ENCODE measurements at places on chromosomes 12 and 14.

GRCh38 chr12:80912901-80913770, 24.6 kb downstream of the LIN7A start:
- DNase-seq: no peak

- no peak for DNase-seq
These were observed 121.7 kb downstream of the ZNF664 start for GRCh38 chr12:124094733-124095132.

DNA sequence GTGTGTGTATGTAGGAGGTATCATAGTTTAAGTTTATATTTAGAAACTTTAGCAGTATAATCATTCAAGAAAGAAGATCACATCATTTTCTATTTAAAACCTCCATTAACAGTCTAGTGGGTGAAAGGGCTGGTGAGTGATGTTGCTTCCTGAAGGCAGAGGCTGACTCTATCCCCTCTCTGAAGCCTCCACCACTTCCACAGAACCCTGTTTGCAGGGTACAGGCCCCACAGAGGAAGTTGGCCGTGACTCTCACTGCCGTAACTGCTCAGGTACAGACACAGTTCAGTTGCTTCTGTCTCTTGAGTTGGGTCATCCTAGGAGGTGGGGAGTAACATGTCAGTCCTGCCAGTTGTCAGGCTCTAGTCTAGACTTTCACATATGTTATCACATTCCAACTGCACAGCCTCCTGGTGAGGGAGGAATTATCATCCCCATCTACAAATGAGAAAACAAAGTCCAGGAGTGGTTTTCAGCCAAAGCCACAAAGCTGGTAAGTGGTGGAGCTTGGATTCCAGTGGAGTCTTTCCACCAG, 31.5 kb downstream of the CFL2 start:
- DNase-seq: no peak

DNA sequence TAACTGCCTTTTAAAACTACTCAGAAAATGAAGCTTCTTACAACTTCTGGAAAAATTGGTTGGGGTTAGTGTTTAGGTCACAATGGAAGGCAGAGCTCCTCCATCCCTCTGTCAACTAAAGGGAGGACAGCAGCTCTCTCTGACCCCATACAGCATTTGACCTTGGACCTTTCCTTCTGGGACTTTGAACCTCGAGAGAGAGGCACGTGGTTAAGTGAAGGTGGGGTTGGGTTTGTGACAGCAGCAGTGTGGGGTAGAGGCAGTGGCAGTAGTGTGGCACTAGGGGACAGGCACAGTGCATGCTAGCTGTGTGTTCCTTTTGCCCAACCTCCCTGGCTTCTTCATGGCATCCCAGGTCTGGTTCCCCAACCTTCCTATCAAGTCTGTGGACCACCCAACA, 9.4 kb upstream of the C12orf75 start:
- DNase-seq: no peak

- DNase-seq: no peak
These were observed 19.7 kb upstream of the FGD4 start for GRCh38 chr12:32379667-32380066.

- no peak for DNase-seq
These were observed 6.1 kb downstream of the A2ML1 start for GRCh38 chr12:8828257-8829124.

DNA sequence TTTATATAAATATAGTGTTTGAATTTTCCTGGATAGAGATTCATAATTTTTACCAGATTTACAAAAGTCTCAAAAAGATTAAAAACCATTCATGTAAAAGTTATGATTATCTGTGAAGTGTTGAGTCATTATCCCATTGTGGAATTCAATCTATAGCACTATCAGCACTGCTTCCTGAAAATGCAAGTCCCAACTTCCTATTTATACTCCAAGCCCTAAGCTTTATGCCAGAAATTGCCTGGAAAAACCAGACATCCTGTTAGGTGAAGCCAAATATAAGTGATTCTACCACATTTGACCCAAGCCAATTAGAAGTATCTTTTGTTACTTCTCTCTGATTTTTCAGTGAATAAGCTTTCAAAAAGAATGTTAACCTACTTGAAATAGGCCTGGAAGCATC, 129.1 kb downstream of the GPR135 start:
- no peak for DNase-seq

GRCh38 chr14:93906341-93907329, 20.5 kb upstream of the FAM181A start:
- DNase-seq: no peak

DNA sequence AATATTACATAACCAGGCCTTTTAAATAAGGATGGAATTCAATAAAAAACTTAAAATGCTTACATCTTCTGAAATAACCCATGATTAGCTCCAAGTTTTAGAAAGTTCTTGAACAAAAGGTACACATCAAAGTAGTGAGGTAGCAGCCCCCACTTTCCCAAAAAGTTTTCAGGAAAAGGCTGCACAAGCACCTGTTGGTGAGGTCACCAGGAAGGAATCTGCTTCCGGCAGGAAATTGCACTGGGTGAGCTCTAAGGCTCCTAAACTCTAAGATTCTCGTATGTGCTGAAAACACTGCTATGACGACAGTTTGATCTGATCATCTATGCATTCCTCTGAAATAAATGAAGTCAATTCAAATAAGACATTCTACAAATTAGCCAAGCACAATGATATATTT, 34.3 kb upstream of the TTC7B start:
- DNase-seq: no peak

DNA sequence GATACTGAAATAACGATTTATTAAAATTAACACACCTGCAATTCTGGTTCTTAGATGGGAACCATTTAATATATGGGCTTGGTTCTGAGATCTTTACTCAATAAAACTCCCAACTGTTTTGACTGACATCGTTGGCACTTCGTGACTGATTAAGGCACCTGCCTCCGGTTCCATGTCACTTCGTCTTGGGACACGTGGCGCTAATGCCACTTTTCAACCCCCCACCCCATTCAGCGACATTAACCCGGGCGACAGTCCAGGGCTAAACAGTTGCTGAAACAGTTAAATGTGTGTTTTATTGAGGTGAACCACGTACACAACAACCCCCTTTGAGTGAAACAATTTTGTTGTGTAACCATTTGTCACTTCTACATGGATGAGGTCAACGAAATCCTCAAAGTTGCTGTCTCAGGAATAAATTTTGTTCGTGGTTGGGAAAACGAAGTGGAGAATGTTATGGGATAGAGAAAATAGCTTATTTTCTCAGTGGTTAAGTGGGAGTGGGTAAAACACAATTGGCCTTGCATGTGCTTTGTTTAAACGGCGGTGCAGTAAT, 9.9 kb upstream of the SLC38A2 start:
- no peak for DNase-seq

DNA sequence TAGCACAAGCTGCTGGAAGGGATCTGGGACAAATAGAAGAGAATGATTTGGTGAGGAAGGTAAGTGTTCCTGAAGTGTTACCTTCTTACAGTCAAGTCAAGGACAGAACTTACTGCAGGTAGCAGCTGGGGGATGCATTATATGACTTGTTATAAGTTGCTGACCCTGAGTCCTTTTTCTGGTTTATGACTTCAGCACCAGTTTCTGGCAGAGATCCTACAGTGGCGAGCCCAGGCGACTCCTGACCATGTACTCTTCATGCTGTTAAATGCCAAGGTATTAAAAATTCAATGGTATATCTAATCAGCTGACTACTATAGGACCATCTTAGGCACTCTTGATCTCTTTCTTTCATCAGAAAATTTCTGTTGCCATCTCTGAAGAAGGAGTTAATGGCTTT, 45.1 kb upstream of the ATF1 start:
- no peak for DNase-seq

DNA sequence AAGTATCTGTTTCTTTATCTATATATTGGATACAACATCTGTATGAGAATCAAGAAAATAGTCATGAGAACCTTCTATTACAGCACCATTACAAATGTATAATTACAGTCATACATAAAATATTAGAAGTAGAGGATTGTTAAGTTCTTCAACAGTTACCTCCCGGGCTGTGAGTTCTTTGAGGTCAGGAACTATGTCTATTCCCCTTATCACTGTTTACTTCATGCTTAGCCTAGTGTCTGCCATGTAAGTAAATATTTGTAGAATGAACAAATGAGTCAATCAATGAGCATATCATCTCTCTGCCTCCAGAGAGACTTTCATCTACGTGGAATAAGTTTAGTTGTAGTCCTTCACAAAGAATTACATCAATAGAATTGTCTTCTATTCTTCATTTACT, 47.2 kb downstream of the PUS7L start:
- DNase-seq: no peak

- no peak for DNase-seq
These were observed 3.8 kb downstream of the MCRS1 start for GRCh38 chr12:49563951-49564685.

DNA sequence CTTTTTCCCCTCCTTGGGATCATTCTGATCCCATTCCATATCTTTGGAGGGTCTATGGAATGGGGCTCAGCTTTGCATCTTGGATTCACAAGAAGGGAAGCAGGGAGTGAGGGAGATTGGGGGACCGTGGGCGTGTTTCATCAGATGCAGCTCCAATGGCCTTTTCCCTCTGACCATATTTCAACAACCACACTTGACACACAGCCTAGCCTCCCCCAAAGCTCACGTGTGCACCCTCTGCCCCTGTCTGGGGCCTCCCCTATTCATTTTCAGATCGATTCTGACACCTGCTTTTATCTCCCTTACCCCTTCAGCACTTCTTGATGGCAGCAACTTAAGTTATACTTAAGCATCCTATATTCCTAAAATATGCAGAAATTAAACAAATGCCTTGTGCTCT, 126.6 kb downstream of the CHST11 start:
- DNase-seq: no peak

- DNase-seq: no peak
These were observed 5.1 kb upstream of the MED13L start for GRCh38 chr12:116282371-116283286.

DNA sequence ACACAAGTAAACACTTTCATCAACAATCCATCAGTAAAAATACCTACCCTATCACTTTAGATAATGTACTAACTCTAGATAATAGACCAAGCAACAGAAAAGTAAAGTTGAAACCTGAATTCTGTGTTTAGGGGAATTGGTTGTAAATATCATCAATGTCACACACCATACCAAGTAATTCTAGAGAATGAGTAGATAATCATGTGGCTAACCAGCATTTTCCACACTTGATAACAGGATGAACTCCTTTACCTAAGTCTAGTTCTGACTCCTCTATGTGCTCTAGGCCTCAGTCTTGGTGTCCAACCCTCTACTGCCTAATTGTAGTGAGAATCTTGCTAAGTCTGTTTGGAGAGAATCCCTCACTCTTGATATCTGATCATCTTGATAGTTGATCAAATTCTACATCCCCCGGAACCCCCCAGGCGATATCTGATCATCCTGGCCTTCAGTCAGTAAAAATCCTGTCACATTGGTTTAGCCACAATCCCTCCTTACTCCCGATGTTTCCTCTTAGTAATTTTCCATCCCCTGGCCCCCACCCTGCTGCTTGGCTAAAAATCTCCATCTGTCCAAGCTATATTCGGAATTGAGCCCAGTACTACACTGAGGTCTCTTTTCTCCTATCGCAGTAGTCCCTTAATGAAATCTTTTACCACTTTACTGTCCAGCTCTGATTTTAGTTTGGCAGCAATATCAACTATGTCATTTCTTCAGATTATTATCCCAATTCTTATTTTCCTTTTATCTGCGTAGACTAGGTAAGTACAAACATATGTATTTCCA, 3.4 kb upstream of the SLCO1A2 start:
- DNase-seq: no peak

DNA sequence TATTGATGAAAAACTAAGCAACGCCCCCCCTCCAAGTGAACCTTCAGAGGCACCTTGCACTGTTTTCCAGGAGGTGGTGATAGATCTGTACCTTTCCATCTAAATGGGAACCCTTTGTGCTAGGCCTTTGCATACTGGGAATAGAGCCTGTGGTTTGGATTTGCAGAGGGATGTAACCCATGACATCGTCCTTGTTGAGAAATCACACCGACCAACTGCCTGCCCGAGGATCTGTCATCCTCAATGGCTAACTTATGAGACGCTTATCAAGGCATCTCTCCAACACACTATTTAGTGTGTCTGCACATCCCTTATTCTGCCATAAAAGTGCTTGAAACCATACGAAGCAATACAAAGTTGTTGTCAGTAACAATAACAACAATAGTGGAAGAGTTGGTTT, 22.9 kb downstream of the NTN4 start:
- no peak for DNase-seq

- DNase-seq: no peak
These were observed 2.7 kb downstream of the CD4 start for GRCh38 chr12:6791931-6792520.

- DNase-seq: no peak
These were observed 70.0 kb downstream of the PLEKHG3 start for GRCh38 chr14:64774272-64774671.

DNA sequence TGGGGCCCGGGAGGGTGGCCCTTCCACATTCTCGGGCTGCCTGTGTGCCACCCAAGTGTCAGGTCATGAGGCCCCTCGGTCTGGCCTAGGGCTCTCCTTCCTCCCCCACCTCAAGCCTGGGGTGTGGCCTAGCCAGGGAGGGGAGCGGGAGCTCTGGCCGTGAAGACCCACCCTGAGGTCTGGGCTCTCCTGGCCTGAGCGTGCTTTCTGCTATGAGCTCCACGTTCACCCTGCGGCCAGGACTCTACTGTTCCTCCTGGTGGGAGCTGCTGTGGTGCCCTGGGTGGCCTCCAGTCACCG, 12.0 kb downstream of the PACS2 start:
- DNase-seq: no peak

GRCh38 chr14:103517721-103518421, 4.8 kb downstream of the CKB start:
- no peak for DNase-seq

- no peak for DNase-seq
These were observed 31.0 kb upstream of the SLC38A1 start for GRCh38 chr12:46299851-46300250.

DNA sequence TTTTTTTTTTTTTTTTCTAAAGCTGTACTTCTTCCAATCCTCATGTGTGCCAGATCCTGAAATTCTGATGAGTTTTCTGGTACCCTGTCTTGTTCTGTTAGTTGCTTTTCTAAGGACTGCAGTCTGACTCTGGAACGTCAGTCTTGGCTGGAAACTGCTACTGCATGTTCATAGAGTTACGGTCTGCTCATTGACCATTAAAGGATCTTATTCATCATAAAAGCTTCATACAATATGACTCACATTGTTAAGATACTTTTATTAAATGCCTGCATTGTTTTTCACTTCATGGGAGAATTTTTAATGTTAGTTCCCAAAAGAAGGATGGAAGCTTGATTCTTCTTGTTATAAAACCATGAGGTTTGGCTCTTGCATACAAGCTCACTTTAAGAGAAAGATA, 233.6 kb downstream of the SYT10 start:
- no peak for DNase-seq

All from GM04503 (cell line).